ENCODE measurements at places on chromosomes 4 and X. TPM values are rescaled to one million over a fixed set of nuclear protein-coding genes. Genes with fewer than 3 reads are reported as not detected.

The PGAM4 gene
- not detected for total RNA-seq

The GAB3 gene
- total RNA-seq, result 9.2 TPM

The NRK gene
- total RNA-seq, result 5.7 TPM

The GLRA3 gene
- not detected for total RNA-seq

The N4BP2 gene
- 10.9 TPM for total RNA-seq

The PRSS12 gene
- total RNA-seq, result 0.27 TPM
